ENCODE measurements at places on chromosomes 16 and 17.

DNA sequence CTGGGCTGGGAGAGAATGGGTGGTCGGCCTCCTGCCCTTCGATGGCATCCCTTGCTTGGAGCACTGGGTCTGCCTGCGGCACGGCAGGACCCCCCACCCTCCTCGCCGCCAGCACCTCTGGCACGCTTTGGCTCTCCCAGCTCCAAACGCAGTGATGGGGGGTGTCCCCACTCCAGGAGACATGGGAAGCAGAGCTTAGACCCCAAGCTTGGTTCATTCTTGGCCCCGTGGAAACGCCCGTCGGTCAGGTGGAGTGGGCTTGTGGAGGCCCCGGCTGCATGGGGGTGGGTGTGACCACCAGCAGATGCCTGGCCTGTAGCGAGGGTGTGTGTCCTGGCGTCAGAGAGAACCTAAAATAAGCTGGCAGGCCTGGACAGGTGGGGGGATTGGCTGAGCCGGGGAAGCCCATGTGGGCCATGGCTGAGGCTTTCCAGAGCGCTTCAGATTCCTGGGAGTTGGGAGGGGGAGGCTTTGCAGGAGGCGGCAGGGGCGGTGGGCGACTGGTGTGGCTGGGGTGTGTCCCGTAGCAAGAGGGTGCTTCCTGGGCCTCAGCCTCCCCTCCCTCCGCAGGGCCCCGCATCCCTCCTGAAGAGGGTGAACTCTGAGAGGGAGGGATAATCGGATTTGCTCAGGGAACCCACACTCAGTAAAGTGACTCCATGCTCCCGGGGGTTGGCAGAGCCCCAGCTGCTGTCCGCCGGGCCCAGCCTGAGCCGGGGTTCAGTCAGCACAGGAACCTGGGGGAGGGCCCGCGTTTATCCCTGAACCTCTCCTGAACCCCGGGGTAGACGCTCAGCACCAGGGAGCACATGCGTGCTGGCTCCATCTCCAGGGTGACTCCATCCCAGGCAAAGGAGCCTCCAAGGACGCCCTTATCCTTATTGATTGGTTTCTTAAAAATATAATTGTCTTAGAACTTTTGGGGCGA lies 3.4 kb downstream of the CACNA1H start:
- DNase-seq: no peak

GRCh38 chr17:74181341-74181740 lies 22.1 kb upstream of the RPL38 start:
- no peak for DNase-seq

- no peak for DNase-seq
Observed at GRCh38 chr16:67632415-67633172, 12.3 kb upstream of the CARMIL2 start.

DNA sequence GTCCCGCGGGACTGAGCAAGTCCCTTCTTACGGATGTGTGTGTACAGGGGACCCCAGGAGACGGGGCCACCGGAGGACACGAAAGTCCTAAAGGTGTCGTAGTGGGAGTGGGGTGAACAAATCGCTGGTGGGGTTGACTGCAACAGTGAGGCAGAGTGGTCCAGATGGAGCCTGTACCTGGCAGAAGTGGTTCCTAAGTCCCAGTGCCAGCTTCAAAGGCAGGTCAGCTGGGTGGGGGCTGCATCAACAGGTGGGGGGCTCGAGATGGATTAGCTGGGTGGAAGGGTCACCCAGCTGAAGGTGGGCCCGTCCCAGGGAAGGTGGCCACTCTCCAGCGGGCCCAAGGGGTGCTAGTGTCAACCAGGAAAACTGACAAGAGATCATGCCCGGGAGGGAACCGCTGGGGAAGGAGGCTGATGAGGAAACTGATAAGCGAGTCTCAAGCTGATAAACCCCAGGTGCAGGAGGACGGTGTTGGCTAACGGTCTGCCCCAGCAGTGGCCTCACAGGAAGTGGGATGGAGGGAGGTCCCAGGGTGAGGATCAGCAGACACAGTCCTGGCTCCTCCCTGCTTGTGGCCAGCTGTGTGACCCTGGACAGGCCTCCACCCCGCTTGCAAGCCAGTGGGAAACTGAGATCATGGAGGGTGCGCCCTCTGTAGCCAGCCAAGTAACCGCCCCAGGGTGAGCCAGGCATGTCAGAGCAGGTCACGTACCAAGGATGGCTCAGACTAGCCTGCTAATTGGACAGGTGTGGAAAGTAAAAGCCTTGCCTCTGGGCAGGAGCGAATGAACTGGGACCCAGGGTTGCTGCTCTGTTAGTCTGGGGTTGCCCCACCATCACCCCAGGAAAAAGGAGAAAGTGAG lies 1.0 kb downstream of the ORAI3 start:
- peak; percentile 77 for DNase-seq

- DNase-seq: no peak
Observed at GRCh38 chr16:54447576-54448440, 161.2 kb upstream of the IRX3 start.

DNA sequence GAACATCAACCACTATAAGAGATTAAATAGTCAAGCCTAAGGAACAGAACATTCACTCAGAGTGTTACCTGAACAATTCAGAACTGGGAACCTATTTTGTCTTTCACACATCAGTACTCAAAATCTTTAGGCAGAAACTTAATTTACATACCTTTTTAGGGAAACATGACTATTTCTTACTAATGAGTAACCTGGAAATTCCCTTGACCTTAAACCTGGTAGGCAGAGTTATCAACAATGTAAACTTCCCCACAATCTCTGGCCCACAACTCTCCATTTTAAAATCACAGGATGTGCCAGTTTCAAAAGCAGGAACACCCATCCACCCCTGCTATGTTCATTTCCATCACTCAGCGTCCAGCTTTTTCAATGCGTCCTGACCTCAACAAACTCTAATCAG lies 132.9 kb upstream of the ANKFN1 start:
- DNase-seq: no peak

DNA sequence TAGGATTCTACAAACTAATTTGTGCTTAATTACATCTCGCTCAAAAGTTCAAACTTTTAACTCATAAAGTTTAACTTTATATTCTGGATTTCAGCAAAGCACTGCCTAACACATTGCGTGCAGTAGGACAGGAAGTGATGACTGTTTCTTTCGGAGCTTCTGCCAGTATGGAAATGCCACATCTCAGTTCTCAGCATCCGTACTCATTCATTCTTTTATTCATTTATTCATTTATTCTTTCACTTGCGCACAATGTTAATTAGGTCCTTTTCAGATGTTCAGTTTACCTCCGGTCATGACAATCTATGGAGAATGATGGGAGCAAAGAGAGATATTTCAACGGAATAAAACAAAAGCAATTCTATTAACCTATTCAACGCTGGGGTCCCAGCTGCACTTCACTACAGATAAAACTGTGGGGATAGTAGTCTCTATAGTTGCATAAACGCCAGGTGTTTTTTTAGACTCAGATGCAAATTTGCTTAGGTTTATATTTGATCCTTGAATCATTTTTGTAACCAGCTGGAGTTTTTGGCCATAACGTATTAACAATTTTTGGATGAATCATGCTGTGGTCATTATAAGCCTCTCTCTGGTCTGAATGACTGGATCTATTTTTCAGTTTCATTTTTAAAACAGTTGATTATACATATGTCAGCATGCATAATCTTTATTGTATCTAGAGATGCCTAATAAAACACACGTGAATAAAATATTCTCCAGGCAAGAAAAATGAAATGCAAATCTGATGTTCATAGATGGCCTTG lies 143.9 kb downstream of the KCNJ2 start:
- no peak for DNase-seq

- no peak for DNase-seq
Observed at GRCh38 chr17:47077576-47077975, 98.5 kb upstream of the RPRML start.

DNA sequence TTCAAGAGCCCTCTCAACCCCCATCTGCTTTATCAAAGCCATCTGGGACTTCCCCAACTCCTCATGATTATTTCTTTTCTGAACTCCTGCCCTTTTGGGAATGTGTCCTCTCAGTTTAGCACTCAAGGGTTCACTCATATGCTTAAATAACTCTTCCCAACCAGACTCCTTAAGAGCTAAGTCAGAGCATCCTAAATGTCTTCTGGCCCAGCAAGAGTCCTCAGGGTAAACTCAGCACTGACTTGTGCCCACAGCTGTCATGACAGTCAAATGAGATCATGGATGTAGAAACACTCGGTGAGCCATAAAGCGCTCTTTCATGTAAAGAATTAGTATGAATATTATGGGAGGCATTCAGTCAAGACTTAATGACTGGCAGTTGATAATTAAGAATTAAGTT lies 85.9 kb downstream of the TEX14 start:
- no peak for DNase-seq

DNA sequence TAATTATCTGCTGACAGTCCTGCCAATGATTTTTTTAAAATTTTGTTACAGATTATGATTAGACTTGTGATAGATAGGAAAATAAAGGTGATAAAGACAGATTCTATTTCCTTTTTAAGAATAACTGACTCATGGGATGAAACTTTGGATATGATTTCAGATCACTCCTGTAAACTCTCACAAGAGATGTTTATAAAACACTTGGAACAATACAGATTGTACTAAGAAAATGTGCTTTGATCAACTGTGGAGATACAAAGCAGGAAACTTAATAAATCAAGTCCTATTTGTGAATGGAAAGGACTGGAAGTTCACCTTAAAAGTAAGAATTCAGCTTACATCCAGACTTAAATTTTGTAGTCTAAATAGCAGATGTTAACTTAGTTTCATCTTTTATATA lies 21.4 kb downstream of the MRTFB start:
- no peak for DNase-seq

- DNase-seq: no peak
Observed at GRCh38 chr16:27706866-27707685, 157.1 kb downstream of the KATNIP start.

- no peak for DNase-seq
Observed at GRCh38 chr16:56974549-56975300, 13.0 kb downstream of the CETP start.
